ENCODE measurements at places on chromosomes 4 and X. TPM values are rescaled to one million over a fixed set of nuclear protein-coding genes. Genes with fewer than 3 reads are reported as not detected.
A peak's percentile ranks its signal among the peaks of the same experiment; 100 is the strongest.

Gene TXK
- total RNA-seq, result 0.13 TPM

Gene STK32B
- 0.86 TPM for total RNA-seq

Gene NDNF
- total RNA-seq, result 20.6 TPM

GRCh38 chr4:73212982-73213730 is 45.4 kb downstream of the ANKRD17 start:
- H3K27ac ChIP-seq, result no peak overlapping the region
- H3K36me3 ChIP-seq, result no peaks in the 10 kb centered on the region
- DNase-seq, result no peak
- no peak overlapping the region for H3K4me3 ChIP-seq

DNA sequence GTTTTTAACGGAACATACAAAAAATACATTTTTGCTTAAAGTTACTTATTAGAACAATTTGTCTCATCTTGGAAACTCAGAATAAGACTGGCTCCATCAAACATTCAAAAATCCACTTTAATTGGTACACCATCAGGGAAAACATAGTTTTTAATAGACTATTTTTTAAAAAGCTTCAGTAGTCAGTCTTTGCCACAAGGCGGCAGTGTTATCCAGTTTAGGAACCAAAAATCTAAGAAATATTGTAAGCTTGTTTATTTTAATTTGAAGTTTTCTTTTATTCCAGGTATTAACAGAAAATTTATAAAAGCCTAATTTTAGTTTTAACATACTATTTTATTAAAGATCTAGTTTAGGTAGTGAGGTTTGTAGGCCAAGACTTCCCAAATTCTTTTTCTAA is 107.7 kb downstream of the APOOL start:
- no peaks in the 10 kb centered on the region for H3K27me3 ChIP-seq
- H3K36me3 ChIP-seq, result no peaks in the 10 kb centered on the region
- no peak for DNase-seq
- no peak overlapping the region for H3K27ac ChIP-seq
- H3K4me3 ChIP-seq, result no peak overlapping the region

DNA sequence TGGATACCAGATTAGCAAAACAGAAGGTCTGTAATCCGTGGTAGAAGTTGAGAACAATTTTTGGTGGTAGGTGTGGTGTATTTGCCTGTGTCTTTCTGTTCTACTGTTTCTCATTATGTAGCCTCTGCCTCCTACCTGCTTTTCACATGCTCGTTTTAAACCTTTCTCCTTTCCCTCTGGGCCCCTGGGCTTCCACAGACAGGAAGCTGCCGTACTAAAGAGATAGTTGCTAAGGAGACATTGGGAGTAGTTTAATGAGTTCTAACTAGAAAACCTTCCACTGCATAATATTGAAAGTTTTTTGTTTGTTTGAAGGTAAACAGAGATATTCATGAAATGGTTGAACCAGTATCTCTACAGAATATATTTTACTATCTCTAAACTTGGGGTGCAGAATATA is 107.8 kb downstream of the STOX2 start:
- no peaks in the 10 kb centered on the region for H3K4me1 ChIP-seq
- H3K4me3 ChIP-seq, result no peak overlapping the region
- no peaks in the 10 kb centered on the region for H3K27me3 ChIP-seq
- DNase-seq, result no peak
- H3K27ac ChIP-seq, result no peak overlapping the region
- H3K36me3 ChIP-seq, result no peaks in the 10 kb centered on the region

GRCh38 chrX:29419774-29420553 is 795.4 kb upstream of the MAGEB2 start:
- no peaks in the 10 kb centered on the region for H3K27me3 ChIP-seq
- H3K27ac ChIP-seq, result no peak overlapping the region
- no peak for DNase-seq
- no peaks in the 10 kb centered on the region for H3K36me3 ChIP-seq
- no peaks in the 10 kb centered on the region for H3K4me1 ChIP-seq

- no peaks in the 10 kb centered on the region for H3K27me3 ChIP-seq
- H3K36me3 ChIP-seq, result no peaks in the 10 kb centered on the region
- H3K27ac ChIP-seq, result no peak overlapping the region
Measured at GRCh38 chrX:155966876-155967275, 30.6 kb upstream of the IL9R start.

DNA sequence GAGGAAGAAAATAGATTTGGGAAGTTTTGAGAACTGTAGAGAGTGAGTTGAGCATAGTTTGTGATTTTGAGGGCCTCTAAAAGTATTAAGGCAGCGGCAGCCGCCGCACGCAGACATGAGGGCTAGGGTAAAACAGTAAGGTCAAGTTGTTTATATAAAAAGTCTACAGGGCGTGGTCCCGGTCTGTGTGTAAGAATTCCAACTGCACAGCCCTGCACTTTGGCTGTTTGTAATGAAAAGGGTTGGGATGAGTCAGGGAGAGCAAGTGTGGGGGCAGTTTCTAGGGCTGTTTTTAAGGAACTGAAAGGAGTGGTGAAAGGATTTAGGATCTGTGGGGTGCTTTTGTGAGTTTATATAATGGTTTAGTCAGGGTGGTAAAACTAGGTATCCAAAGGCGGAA is 55.0 kb downstream of the BEX3 start:
- no peak overlapping the region for H3K4me3 ChIP-seq
- no peaks in the 10 kb centered on the region for H3K36me3 ChIP-seq
- H3K4me1 ChIP-seq, result no peaks in the 10 kb centered on the region
- no peak overlapping the region for H3K27ac ChIP-seq
- no peaks in the 10 kb centered on the region for H3K27me3 ChIP-seq
- DNase-seq, result no peak

DNA sequence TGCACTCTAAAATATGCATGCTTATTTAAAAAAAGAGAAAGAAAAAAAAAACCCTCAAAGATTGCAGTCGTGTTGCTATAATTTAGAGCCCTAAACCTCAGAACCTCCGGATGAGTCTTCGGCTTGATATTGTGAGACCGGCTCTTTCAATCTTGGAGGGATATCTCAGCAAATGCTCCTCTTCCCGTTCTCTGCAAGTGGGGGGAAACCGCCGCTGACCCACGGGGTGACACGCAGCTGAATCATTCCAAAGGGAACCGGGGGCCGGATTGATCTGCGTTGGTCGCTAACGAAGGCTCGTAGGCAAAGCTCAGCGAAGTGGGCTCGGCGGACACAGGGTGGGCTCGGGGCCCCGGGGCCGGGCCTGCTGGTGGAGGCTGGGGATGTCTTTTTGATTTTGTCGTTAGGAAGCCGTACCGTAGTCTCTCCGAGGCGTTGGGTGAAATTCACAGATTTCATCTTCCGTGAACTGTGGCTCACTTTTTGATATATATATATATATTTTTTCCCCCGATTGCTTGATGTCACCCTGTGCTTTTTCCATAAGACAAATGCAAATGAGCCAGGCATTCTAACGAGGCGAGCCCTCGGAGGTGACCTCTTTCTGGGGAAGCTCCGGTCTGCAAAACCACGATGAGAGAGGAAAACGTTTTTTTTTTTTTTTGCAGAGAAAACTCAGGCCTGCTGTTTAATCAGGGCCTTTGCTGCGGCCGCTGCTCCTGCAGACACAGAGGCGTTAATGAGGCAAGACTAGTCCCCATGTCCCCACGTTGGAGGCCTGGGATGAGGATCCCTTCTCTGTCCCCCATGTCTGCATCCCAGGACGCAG is 110.7 kb upstream of the PPP2R3B start:
- H3K27me3 ChIP-seq, result no peaks in the 10 kb centered on the region
- DNase-seq, result no peak
- no peaks in the 10 kb centered on the region for H3K4me1 ChIP-seq
- no peaks in the 10 kb centered on the region for H3K36me3 ChIP-seq
- no peak overlapping the region for H3K4me3 ChIP-seq

DNA sequence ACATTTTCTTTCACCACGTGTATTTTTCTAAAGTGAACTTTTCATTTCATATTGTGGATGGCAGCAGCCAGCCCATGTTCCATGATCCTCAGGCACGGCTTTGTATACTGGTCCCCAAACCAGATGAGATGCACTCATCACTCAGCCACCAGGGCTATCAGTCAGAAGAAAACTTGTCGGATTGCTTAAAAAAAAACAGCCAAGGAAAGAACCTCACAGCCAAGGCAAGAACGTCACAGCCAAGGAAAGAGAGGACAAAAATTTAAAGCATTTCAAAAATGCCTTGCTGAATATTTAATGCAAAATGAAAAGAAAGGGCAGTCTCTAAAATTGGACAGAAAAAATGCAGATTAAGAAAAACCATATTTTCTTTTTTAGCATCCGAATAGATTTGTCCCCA is 333.3 kb downstream of the PDGFC start:
- peaks cover 1% of the 10 kb centered on the region for H3K4me1 ChIP-seq
- no peak overlapping the region for H3K27ac ChIP-seq
- H3K36me3 ChIP-seq, result no peaks in the 10 kb centered on the region
- H3K4me3 ChIP-seq, result no peak overlapping the region

GRCh38 chr4:11106759-11107158 is 321.9 kb downstream of the HS3ST1 start:
- H3K4me3 ChIP-seq, result no peak overlapping the region
- no peaks in the 10 kb centered on the region for H3K36me3 ChIP-seq
- DNase-seq, result no peak
- no peak overlapping the region for H3K27ac ChIP-seq
- H3K4me1 ChIP-seq, result no peaks in the 10 kb centered on the region
- H3K27me3 ChIP-seq, result no peaks in the 10 kb centered on the region

DNA sequence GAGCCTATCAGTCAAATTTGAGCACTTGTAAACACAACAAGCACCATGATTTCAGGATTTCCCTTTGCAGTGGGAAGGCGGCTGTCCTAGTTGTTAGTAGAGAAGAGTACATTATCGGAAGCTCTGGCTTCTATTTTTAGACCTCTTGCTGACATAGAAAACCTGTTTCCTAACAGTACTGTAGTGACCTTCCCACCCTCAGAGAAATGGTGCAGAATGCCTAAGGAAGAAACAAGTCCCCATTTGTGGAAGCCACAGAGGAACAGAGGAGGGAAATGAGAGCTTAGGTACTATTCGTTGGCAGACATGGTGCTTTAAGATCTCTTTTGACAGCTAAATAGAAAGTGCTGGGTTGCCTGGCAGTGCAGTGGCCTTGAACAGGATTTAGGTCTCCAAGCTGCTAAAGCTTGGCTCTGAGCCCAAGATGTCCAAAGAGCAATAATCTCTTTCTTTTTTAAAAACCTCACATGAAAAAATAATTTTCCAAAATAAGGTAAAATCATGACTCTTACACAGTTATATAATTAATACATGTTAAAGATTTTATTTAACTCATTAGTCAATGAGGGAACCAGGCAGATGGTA is 24.9 kb downstream of the GLRA2 start:
- no peaks in the 10 kb centered on the region for H3K27me3 ChIP-seq
- H3K36me3 ChIP-seq, result no peaks in the 10 kb centered on the region
- peak; percentile 21 for DNase-seq
- no peak overlapping the region for H3K4me3 ChIP-seq
- H3K4me1 ChIP-seq, result no peaks in the 10 kb centered on the region
- H3K27ac ChIP-seq, result no peak overlapping the region

DNA sequence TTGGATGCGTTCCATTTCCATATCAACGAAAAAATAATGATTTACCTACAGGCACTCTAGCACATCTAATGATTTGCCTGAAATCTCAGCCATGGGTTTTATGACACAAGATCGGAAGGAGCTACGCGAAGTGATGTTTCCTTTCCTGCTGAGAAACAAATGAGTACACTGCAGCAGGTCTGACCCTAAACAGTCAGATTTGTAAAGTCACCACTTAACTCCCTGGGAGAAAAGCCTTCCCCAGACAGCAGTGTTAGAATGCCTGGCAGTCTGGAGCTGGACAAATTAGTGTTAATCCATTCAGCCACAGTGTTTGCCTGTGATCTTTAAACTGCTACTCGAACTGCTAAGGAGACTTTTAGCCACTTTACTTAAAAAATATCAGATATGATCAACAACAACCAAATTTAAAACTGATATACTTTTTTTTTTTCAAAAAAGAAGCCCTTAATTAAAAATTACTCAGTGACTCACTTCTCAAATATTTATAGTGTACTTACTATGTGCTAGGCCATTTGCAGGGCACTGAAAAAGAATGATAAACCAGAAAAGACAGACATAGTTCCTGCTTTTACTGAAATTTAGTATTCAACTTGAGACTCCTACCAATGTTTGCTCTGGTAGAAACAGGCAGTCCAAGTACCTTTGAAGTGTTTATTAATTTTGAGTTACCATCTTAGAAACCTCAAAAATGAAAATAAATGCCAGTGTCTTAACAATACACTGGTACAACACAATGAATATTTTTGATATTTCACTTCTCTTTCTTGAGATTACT is 104.5 kb downstream of the SHISA3 start:
- H3K27me3 ChIP-seq, result no peaks in the 10 kb centered on the region
- no peaks in the 10 kb centered on the region for H3K36me3 ChIP-seq
- no peak overlapping the region for H3K4me3 ChIP-seq

DNA sequence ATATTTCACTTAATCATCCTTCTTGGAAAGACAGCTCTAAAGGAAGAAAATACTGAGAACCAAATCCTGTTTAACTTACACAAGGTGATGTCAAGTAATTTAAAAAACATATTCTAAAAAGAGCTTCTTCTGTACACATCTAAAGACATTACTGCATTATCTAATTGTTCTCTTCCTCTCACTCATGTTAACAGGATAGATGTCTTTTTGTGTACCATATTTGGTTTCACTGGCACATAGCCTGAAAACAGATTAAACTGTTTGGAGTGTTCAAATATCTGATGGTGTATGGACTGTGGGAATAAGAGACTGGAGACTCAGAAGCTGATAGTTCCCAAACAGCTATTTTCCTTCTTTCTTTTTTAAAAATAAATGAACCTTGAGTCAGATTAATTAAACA is 213.3 kb upstream of the MAB21L2 start:
- H3K4me3 ChIP-seq, result no peak overlapping the region
- H3K4me1 ChIP-seq, result no peaks in the 10 kb centered on the region

DNA sequence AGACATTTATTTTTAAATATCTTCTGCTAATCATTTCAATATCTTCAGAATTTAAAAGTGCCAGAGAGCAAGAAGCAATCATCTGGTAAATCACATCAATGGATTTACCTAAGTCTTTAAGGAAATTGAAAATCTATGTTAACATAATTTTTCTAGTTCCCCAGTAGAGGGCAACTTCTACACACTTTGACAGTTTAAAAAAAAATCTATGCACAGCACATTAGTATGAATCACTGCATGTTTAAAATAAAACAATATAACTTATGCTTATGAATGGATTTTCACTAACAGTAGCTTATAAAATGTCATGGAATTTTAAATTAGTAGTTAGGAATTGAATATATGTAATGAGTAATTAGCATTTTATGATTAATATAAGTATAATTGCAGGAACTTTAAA is 126.5 kb downstream of the REELD1 start:
- no peak overlapping the region for H3K27ac ChIP-seq
- H3K27me3 ChIP-seq, result no peaks in the 10 kb centered on the region
- DNase-seq, result no peak
- no peak overlapping the region for H3K4me3 ChIP-seq

All from ovary (tissue), 10 donors.